ENCODE measurements at places on chromosomes 4 and X. TPM values are rescaled to one million over a fixed set of nuclear protein-coding genes. Genes with fewer than 3 reads are reported as not detected.

SFRP2 gene
- total RNA-seq, result 13.3 TPM

MAGEA3 gene
- total RNA-seq, result not detected

PNMA6A gene
- total RNA-seq, result 0.55 TPM

RAB39B gene
- total RNA-seq, result 0.86 TPM

CTAG1B gene
- not detected for total RNA-seq

DAPP1 gene
- 25.3 TPM for total RNA-seq

FGD1 gene
- 3.3 TPM for total RNA-seq

MYOZ2 gene
- 0.47 TPM for total RNA-seq

DNA sequence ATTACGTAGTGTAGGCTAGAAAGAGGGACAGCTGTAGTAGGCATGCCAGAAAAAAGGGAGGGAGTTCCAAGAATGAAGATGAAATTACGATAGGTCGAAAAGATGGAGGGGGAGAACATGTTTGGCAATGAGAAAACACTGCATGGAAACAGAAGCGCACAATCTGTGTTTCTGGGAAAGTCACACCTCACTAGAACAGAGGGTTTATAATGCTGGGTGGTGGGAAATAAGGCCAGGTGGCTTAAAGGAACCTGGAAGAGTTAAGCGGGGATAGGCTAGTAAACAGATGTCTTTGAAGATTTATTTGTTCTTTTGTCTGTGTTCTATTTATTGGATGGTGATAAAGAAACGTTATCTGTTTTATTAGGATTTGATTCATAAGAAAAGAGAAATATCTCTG lies 29.1 kb downstream of the TRAPPC11 start:
- no peak for DNase-seq

- no peak for DNase-seq
Measured at GRCh38 chr4:162891788-162892707, 274.6 kb downstream of the NAF1 start.

- peak; percentile 40 for DNase-seq
Measured at GRCh38 chr4:3285558-3286334, 7.1 kb upstream of the RGS12 start.

GRCh38 chrX:150868625-150869024 lies 29.8 kb downstream of the CD99L2 start:
- DNase-seq, result no peak

DNA sequence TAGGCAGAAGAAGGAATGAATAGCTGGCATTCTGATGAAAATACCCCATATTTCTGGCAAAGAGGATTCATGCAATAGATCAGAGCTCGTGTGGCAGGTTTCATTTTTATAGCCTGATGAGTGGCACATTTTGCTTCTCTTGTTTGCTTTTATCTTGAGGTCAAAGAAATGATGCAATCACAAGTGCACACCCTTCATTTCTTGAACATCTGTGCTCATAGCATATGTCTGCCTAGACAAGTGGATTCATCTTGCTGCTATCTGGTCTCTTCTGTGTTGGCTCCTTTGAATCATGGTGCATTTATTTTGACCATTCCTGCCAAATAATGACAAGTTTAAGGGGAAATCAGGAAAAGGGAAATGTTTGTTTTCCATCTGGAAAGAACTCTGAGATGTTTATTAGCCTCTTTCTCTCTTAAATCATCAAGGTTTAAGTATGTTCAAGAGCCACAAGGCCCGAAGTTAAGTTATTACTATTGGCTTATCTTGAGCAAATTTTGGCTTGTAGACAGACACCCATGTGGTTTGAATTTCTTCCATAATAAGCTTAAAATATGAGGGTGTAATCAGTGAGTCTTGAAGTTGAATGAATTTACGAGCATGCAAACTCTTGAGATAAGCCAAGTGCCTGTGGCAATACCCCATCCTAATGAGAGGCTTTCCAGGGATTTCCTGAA lies 59.3 kb upstream of the HS3ST1 start:
- no peak for DNase-seq

DNA sequence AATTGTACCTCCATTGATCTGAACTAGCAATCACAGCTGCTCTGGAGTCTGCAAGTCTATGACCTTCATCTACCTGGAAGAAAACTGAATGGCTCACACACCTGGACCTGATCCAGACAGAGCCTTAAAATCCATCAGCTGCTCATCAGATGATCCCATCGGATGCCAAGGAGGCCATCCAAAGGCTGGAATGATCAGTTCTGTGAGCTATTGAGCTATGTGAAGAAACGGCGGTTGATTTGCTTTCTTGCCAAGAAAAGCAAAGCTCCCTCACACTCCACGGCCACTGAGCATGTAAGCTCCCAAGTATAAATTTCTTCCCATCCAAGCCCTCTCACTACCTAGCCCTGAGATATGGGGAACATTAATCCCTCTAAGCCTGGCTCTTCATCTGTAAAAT lies 63.1 kb downstream of the RELL1 start:
- DNase-seq, result no peak

DNA sequence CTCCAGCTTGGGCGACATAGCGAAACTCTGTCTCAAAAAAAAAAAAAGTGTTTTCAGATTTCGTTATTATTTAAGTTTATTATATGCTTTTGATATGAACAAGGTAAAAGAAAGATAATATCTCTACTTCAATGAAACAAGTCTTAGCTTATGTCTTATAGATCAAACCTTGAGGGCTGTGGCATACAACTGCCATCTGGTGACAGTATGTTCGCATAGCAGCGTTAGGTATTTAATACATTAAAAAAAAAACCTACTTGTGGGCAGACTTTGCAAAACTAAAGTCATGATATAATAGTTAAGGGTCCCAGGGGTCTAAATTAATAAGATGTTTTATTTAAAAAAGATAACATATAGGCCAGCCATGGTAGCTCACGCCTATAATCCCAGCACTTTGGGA lies 161.2 kb upstream of the AMOT start:
- DNase-seq, result no peak

DNA sequence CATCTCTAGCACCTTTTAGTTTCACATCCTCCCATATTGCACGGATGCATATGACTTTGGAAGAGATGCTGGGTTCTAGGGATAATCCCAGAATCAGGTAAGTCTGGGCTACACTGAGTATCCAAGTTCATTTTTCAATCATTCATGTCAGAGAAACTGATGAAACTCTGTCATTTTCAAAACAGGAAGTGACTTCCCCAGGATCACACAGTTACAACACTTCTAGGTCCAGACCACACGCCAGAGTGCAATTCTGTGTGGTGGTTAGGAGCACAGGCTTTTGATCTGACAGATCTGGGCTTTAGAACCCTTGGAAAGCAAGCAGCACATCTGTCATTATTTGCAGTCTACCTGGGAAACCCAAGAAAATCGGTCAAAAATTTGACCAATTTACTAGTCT lies 52.1 kb upstream of the CDKN2AIP start:
- DNase-seq, result no peak

DNA sequence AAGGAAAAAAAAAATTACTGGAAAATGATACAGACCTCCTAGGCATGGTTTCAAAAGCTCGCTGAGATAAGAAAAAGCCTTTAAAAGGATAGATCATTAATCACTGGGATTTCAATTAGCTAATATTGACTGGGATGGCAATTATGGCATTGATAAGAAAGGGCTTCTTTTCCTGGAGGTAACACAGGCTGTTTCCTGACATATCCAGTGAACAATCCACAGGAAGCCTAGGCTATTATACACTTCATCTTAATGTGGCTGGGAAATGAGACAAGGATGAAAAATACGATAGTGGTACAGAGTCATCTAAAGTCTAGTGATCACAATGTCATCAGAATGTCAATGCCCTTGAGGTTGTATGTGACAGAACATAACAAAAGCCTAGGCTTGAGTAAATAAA lies 1579.3 kb downstream of the C4orf33 start:
- DNase-seq, result no peak

- no peak for DNase-seq
Measured at GRCh38 chrX:49712577-49712976, 16.8 kb upstream of the PAGE1 start.

DNA sequence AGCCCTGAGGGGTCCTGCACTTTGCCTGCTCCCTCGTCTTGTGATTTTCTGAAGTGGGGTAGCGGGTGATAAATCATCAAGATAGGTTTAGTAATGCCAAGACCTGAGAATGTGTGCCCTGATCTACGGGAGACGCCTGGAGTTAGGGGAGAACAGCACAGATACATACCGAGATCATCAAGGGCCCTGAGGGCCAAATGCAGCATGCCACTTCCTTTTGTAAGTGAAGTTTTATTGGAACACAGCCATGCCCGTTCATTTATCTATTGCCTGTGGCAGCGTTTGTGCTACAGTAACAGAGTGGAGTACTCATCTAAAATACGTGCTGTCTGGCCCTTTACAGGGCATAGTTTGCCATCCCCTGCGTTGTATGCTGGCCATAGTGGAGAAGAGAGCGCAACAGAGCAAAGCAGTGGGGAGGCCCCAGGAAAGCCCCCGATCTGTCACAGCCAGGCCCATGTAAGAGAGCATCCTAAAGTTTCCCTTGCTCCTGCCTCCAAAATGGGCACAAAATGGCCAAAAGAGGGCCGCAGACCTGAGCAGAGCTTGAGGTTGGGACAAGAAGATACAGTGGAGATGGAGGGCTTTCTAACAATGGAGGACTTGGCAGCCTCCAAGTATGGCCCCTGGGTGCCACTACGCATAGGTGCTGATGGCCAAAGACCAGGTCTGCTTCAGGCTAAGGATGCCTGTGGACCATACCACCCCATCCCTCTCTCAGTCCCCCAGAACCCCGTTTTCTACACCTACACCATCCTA lies 167.0 kb downstream of the SMIM20 start:
- DNase-seq, result no peak

GRCh38 chr4:162010362-162010761 lies 153.4 kb downstream of the FSTL5 start:
- DNase-seq, result no peak

GRCh38 chrX:137194164-137194563 lies 160.4 kb upstream of the GPR101 start:
- no peak for DNase-seq

DNA sequence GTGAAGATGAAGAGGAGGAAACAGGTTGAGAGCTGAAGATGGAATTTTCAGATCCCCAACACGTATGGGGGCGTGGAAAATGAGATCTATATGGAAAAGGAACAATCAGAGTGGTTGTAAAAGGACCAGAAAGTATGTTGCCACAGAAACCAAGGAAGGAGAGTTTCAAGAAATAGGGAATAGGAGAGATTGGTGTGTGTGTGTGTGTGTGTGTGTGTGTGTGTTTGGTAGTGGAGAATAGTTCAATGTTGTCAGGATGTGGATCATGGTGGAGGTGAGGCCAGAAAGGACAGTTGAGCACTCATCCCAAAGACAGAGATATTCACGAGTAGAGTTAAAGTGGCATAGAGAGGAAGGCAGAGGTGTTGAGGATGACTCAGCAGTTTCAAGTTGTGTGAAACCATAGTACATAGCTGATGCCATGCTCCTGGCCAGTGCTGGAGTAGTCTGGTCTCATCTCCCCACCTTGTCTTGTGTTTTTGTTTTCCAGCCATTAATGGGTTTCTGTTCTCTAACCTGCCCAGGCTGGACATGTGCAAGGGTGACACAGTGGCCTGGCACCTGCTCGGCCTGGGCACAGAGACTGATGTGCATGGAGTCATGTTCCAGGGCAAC lies 36.1 kb downstream of the HEPH start:
- DNase-seq, result no peak

GRCh38 chr4:183960046-183960420 lies 54.9 kb downstream of the STOX2 start:
- DNase-seq, result peak; percentile 49
